ENCODE measurements at places on chromosomes 11 and 22.

DNA sequence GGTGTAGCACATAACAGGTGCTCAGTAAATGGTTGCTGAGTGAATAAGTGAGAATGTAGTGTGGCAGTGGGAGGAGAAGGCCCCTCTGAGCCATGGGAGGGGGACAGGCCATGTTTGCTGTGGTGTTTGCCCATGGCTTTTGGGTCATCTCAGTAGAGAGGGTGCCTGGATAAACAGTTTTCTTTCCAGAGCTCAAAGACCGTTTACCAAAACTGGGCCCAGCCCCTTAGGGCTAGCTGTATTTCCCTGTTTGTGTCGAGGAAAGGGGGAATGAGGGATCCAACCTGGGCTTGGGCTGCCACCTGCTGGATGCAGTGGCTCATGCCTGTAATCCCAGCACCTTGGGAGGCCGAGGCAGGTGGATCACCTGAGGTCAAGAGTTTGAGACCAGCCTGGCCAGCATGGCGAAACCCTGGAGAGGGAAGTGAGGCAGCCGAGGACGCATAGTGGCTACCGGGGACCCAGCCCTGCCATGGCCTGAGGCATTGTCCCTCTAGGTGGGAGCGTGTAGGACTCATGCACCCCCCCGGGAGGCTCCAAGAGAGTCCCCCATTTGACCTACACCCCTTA is 8.7 kb upstream of the LTO1 start:
- peak; percentile 74 for DNase-seq

DNA sequence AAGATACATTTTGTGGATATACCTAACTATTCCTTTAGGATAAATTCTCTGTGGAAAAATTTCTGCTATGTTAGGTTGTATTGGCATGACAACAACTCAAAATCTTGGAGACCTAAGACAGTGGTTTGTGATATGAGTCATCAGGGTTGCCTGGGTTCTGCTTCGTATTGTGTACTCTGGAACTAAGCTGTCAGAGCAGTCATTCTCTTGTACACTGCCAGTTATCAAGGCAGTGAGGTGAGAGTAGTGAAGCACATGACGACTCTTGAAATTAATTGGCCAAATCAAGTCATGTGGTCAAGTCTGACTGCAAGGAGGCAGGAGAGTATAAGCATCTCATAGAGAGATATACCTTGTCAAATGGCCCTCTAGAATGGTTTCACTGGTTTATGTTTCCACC is 104.4 kb downstream of the FANCF start:
- no peak for DNase-seq

DNA sequence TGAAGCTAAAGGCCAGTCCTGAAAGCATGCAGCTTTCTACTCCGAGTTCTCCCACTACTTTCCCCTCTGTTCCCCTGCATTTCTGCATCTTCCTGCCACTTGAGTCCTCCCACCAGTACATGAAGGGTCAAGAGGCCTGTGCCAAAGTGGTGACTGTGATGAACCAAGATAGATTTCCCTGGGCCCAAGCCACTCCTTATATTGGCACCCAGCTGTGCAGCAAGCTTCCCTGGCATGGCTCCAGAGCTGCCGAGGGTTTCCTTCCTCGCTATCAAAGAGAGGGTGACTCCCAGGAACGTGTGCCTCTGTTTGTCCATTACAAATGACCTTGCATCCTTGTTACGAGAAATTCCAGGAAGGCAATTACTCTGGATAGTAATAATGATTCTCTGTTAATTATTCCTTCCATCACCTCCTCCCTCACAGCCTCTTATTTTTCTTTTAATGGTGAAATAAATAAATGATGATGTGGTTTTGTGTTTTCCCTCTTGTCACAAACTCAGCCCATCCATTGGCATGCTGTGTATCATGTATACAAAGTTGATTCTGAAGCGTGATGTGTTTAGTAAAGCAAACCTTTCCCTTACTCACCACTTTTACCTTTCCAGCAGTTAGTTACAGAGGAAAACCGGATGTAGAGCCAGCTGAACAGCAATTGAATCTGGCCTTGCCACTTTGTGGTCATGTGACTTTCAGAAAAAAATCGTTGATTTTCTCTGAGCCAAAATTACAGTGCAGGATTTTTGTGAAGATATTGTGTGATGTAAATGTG is 8.3 kb downstream of the SRSF8 start:
- DNase-seq, result peak; percentile 47

- DNase-seq, result no peak
These were observed 1.7 kb downstream of the PTDSS2 start for GRCh38 chr11:451738-452137.

Measured in PC-9 (cell line).